ENCODE measurements at places on chromosomes 4 and X.
A peak's percentile ranks its signal among the peaks of the same experiment; 100 is the strongest.

- H3K27ac ChIP-seq, result no peak overlapping the region
- H3K36me3 ChIP-seq, result no peaks in the 10 kb centered on the region
- H3K27me3 ChIP-seq, result no peaks in the 10 kb centered on the region
Observed at GRCh38 chr4:144591401-144591800, 54.6 kb upstream of the HHIP start.

GRCh38 chr4:127400731-127401346 lies 231.9 kb upstream of the INTU start:
- no peaks in the 10 kb centered on the region for H3K36me3 ChIP-seq
- no peak overlapping the region for H3K27ac ChIP-seq
- no peak overlapping the region for H3K4me3 ChIP-seq
- H3K27me3 ChIP-seq, result no peaks in the 10 kb centered on the region
- peak; percentile 51 for DNase-seq

DNA sequence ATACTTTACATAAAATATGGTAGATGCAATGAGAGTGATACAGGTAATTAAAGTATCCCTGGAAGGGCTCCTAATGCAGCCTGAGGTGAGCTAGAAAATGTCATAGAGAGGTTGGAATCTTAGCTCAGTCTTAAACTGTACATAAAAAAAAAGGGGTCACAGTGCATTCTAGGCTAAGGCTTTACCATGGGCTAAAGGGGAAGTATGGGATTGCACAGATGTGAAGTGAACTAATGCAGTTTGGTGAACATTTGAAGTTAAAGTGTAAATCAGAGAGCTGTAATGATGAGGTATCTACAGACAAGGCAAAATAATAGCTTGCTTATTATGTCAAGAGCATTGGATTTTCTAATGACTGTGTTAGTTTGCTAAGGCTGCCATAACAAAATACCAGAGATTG lies 405.9 kb downstream of the ADGRL3 start:
- H3K27me3 ChIP-seq, result no peaks in the 10 kb centered on the region
- H3K36me3 ChIP-seq, result no peaks in the 10 kb centered on the region
- H3K4me3 ChIP-seq, result no peak overlapping the region
- DNase-seq, result no peak
- H3K27ac ChIP-seq, result no peak overlapping the region

- H3K36me3 ChIP-seq, result peaks cover 8% of the 10 kb centered on the region
- peak overlapping the region; percentile 33 for H3K4me3 ChIP-seq
- peak; percentile 60 for DNase-seq
- peaks cover 1% of the 10 kb centered on the region for H3K27me3 ChIP-seq
- H3K4me1 ChIP-seq, result peaks cover 45% of the 10 kb centered on the region
- peak overlapping the region; percentile 87 for H3K27ac ChIP-seq
Observed at GRCh38 chr4:139950568-139950967, 203.4 kb downstream of the MAML3 start.

DNA sequence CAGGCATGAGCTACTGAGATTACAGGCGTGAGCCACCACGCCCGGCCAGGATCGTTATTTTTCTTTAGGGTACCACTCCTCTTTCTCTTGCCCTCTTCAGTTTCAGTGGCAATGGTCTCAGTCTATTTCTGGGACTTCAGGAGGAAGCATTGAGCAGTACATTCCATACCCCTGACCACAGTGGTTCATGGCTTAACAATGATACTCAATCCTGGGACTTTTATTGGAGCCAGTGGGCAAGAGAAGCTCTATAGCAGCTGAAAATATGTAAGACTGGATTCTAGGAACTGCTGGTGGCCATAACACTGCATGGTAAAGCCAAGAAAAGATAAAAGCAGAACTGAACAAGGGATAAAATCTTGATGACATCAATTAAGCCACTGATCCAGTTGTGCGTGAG lies 5.8 kb upstream of the CCNA2 start:
- no peak for DNase-seq
- H3K4me1 ChIP-seq, result peaks cover 3% of the 10 kb centered on the region
- no peak overlapping the region for H3K4me3 ChIP-seq
- H3K36me3 ChIP-seq, result no peaks in the 10 kb centered on the region
- H3K27me3 ChIP-seq, result no peaks in the 10 kb centered on the region
- no peak overlapping the region for H3K27ac ChIP-seq

GRCh38 chrX:107729558-107730297 lies 45.9 kb downstream of the TSC22D3 start:
- H3K27me3 ChIP-seq, result no peaks in the 10 kb centered on the region
- H3K27ac ChIP-seq, result no peak overlapping the region
- peaks cover 2% of the 10 kb centered on the region for H3K4me1 ChIP-seq

- no peaks in the 10 kb centered on the region for H3K4me1 ChIP-seq
- no peaks in the 10 kb centered on the region for H3K27me3 ChIP-seq
- no peak overlapping the region for H3K27ac ChIP-seq
- H3K4me3 ChIP-seq, result no peak overlapping the region
Observed at GRCh38 chr4:91233164-91233563, 1070.6 kb upstream of the GRID2 start.

- H3K27me3 ChIP-seq, result no peaks in the 10 kb centered on the region
- H3K4me3 ChIP-seq, result no peak overlapping the region
Observed at GRCh38 chr4:8585721-8586212, 5.6 kb downstream of the GPR78 start.

- no peaks in the 10 kb centered on the region for H3K36me3 ChIP-seq
- no peak overlapping the region for H3K27ac ChIP-seq
- no peaks in the 10 kb centered on the region for H3K4me1 ChIP-seq
- H3K4me3 ChIP-seq, result no peak overlapping the region
- DNase-seq, result no peak
Observed at GRCh38 chr4:176499518-176499917, 179.8 kb downstream of the SPCS3 start.

DNA sequence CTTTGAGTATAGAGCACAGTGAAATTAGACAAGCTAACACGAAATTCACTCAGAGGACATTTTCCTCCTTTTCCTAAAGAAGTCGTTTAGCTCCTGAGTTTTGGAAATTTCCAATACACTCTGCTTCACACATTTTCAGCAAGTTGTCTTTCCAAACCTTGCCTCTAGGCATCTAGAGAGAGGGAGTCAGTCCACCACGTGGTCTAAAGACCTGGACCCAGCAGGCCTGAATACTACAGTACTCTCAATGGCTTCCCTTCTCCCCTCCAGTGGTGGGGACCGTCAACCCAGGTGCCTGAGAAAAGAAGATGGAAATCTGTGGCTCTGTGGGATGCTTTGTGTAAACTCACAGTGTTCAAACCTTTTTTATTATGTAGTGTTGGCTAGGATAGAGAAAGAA lies 13.9 kb upstream of the SCML2 start:
- no peak overlapping the region for H3K27ac ChIP-seq
- H3K27me3 ChIP-seq, result peaks cover 2% of the 10 kb centered on the region
- H3K4me3 ChIP-seq, result no peak overlapping the region
- no peak for DNase-seq

- DNase-seq, result no peak
- no peaks in the 10 kb centered on the region for H3K4me1 ChIP-seq
- no peak overlapping the region for H3K27ac ChIP-seq
- H3K4me3 ChIP-seq, result no peak overlapping the region
- H3K36me3 ChIP-seq, result no peaks in the 10 kb centered on the region
Observed at GRCh38 chrX:151745651-151746050, 11.1 kb downstream of the CNGA2 start.

DNA sequence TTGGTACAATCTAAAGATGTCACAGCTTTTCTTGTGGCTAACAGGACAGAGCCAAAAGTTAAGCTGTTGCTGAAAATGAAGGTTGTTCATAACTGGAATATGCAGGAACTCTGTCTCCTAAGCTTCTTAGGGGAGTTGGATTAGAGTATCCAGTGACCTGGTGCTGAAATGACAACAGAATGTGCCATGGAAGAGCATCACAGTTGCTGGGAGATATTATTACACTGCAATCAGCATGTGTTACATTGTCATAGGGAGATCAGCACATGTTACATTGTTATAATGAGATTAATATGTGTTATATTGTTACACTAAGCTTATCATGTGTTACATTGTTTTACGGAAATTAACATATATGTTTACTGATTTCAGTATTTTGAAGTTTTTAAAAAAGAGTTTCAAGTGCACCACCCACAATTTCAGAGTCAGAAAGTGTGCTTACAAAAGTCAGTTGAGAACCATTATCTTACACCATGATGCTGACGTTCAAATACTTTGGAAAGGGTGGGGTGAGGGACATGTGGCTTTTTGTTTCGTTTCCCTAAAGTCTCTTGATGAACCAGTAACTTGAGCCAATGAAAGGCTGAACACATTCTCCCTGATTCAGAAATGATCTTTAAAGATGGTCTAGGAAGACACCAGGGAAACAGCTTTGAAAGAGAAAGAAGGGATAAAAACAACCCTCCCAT lies 113.4 kb downstream of the DRD5 start:
- DNase-seq, result no peak
- no peak overlapping the region for H3K27ac ChIP-seq
- H3K4me3 ChIP-seq, result no peak overlapping the region
- H3K36me3 ChIP-seq, result no peaks in the 10 kb centered on the region
- no peaks in the 10 kb centered on the region for H3K4me1 ChIP-seq

- no peak overlapping the region for H3K4me3 ChIP-seq
- H3K4me1 ChIP-seq, result peaks cover 25% of the 10 kb centered on the region
- H3K27ac ChIP-seq, result no peak overlapping the region
- H3K36me3 ChIP-seq, result no peaks in the 10 kb centered on the region
- no peak for DNase-seq
Observed at GRCh38 chr4:42399393-42399792, 2.1 kb downstream of the SHISA3 start.

DNA sequence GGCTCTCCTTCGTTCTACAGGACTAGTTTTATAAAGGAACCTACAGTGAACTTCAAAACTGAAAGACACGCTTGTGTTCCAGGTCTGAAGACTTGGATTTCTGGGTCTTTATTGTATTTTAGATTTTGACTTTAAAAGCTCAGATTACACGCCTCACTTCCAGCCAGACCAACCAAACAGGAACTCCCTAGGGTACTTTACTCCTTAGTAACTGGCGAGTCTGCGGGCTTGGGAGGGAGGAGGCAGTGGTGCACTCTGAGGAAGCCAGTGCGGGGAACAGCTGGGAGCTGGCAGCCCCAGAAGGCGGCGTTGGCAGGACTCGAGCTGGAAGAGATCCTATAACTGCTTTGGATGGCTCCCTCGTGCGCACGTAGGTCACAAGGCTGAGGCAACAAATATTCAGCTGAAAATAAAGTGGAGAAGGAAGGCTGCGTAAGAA lies 391 bp upstream of the PHKA1 start:
- H3K27ac ChIP-seq, result no peak overlapping the region
- no peaks in the 10 kb centered on the region for H3K27me3 ChIP-seq
- no peaks in the 10 kb centered on the region for H3K36me3 ChIP-seq
- DNase-seq, result no peak
- H3K4me3 ChIP-seq, result peak overlapping the region; percentile 61

DNA sequence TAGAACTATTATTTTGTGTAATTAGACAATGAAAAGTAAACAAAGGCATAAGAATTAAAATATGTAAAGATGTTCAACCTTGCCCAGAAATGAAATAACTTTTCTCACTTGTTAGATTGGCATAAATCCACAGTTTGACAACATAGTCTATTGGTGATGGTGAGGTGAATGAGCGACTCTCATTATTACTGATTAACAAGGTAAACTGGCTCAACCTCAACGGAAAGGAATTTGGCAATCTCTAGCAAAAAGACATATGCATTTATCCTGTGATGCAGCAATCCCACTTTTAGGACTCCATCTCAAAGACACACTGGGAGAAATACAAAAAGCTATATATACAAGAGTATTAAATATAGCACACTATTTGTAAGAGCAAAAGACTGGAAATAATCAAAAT lies 22.3 kb downstream of the UBA6 start:
- H3K27ac ChIP-seq, result no peak overlapping the region
- H3K4me1 ChIP-seq, result peaks cover 13% of the 10 kb centered on the region
- H3K27me3 ChIP-seq, result no peaks in the 10 kb centered on the region
- H3K4me3 ChIP-seq, result no peak overlapping the region
- H3K36me3 ChIP-seq, result peaks cover 69% of the 10 kb centered on the region

DNA sequence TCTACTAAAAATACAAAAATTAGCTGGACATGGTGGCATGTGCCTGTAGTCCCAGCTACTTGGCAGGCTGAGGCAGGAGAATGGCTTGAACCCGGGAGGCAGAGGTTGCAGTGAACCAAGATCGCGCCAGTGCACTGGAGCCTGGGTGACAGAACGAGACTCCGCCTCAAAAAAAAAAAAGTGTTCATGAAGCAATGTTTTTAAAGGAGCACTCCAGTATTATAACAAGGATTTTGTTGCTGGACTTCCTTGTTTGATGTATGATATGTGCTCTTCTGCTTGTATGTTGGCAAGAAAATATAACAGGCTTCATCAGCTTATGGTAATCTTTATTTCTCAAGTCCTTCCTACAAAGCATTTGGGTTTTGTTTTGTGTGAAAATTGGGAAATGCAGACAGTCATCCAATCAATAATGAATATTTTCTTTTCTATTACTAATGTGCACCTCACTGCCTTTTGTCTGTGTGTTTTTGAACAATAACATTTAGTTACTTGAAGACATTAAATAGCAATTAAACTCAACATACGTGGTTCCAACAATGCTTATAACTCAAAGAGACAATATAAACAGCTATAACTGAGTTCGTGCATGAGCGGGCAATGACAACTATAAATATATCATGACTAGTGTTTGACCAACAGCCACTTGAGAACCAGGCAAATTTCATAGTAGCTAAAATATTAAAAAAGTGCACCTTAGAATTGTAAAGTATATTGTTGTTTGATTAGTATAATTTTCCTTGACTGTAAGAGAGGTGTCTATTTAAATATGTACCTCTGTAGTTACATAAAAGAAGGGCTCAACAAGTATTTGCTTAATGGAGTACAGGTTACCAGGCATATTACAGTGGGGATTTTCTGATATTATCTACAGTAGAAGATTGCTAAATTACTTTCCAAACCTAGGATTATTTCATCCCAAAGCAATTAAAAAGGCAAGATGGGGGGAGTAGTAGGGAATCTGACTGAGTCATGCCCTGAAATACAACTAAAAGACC lies 210.7 kb downstream of the PPP3CA start:
- H3K36me3 ChIP-seq, result peaks cover 6% of the 10 kb centered on the region
- no peak overlapping the region for H3K27ac ChIP-seq
- DNase-seq, result no peak
- H3K4me1 ChIP-seq, result peaks cover 8% of the 10 kb centered on the region
- no peak overlapping the region for H3K4me3 ChIP-seq

DNA sequence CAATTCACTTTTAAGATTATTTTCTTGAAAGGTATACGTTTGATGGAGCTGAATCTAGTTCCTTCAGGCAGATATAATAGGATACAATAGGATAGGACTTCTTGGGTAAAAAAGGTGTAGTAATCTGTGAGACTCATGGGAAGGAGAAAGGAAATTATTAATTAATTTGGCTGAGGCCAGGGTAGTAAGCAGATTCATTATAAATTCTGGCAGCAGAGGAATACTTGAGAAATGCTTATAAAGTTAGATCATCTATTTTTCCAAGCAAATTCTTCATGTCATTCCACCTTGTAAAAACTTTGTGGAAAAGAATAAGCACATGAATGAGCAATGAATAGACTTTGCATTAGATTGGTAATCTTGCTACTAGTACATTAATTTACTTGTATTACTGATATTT lies 46.9 kb downstream of the GYPE start:
- peaks cover 3% of the 10 kb centered on the region for H3K4me1 ChIP-seq
- no peak overlapping the region for H3K27ac ChIP-seq
- DNase-seq, result no peak
- no peak overlapping the region for H3K4me3 ChIP-seq
- no peaks in the 10 kb centered on the region for H3K36me3 ChIP-seq

All from activated CD4-positive, alpha-beta T cell treated with anti-CD3 and anti-CD28 coated beads, Interleukin-2, amount 10 ng/mL, durations not matched to agents 7 days and 5 days (primary cell).